Renal pelvis (tissue), 12 donors: ENCODE measurements at places on chromosomes 6 and 20. TPM values are rescaled to one million over a fixed set of nuclear protein-coding genes. Genes with fewer than 3 reads are reported as not detected.

The SLC17A3 gene
- 1.2 TPM for polyA plus RNA-seq

DNA sequence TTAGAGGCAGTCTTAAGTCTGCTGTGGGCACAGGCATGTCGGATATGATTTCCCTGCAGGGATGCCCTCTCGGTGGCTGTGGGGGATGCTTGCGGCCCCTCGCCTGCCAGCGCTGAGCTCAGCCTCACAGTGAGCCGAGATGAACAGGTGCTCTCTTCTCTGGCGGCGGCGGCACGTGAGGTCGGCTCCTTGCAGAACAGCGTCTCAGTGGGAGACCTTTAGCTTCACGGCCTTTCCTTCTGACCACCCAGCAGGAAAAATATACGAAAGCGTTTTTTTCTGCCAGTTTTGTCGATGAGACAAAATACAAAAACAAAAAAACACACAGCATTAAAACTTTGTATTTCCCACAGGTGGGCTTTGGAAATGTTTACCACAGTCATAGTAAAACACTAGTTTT lies 23.6 kb downstream of the FOXA2 start:
- no peak for DNase-seq

The TPX2 gene
- polyA plus RNA-seq, result 49.4 TPM

DNA sequence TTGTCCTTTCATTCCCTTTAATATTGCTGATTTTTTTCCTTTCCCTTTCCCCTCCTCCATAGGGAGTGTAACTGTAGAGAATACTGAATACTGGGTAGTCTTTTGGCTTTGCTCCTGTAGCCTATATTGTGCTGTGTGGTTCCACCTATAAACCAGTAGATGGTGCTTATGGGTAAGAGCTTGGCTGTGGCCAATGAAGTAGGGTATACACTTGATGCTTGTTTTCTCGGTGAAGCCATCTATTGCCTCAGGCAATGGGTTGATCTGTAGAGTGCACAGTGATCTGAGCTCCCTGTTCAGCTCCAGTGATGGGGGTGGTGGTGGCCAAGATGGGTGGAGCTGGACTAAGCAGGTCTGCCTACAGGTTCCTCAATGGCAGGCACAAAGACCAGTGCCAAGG lies 203.3 kb upstream of the IMPG1 start:
- no peak for DNase-seq

The SLC9A8 gene
- 9.3 TPM for polyA plus RNA-seq

The BPIFB2 gene
- polyA plus RNA-seq, result not detected

- DNase-seq, result no peak
These were observed 187.2 kb downstream of the LRFN2 start for GRCh38 chr6:40399888-40400457.

The PNPLA1 gene
- polyA plus RNA-seq, result 3.0 TPM

The SLCO4A1 gene
- 3.5 TPM for polyA plus RNA-seq

The PTK6 gene
- polyA plus RNA-seq, result 1.7 TPM

The TTLL9 gene
- 5.6 TPM for polyA plus RNA-seq

- DNase-seq, result no peak
These were observed 458.7 kb upstream of the AGPAT4 start for GRCh38 chr6:161732594-161732993.

The CRISP2 gene
- polyA plus RNA-seq, result not detected

DNA sequence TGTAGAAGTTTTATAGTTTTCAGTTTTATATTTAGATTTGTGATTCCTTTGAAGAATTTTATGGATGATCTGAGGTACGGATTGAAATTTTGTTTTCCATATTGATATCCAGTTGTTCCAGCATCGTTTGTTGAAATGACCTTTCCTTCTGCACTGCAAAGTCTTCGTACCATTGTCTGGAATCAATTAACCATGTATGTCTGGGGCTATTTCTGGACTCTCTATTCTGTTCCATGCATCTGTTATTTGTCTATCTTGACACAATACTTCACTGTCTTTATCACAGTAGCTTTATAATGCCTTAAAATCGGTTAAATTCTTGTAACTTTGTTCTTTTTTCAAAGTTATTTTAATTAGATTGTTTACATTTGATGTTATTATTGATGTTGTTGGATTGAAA lies 154.9 kb downstream of the FARS2 start:
- no peak for DNase-seq
